Neural progenitor cell (in vitro differentiated cells): ENCODE measurements at places on chromosomes 7 and 10. TPM values are rescaled to one million over a fixed set of nuclear protein-coding genes. Genes with fewer than 3 reads are reported as not detected.

Gene PRF1
- total RNA-seq, result not detected in 2 replicates

Gene IKZF1
- total RNA-seq, result 0.11 and 0.19 TPM in 2 replicates

Gene ZNF488
- not detected in 2 replicates for total RNA-seq

Gene TMEM176B
- total RNA-seq, result 0.54 and 1.1 TPM in 2 replicates

DNA sequence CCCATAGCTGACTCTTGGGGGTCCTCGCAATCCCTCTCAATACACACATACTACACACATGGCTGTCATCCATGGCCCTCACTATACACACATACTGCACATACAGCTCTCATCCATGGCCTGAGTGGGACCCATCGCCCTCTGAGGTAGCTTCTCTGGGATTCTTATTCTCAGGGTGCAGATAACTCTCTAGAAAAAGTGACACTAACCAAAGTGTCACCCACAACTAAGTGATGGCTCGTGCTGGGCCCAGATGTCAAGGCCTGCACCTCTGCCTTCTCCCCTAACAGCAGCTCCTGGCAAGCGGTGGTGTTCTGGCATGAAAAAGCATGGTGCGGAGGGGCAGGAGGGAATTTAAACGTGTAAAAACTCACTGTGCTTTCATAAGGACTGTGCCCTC lies 62.7 kb upstream of the ZPBP start:
- no peak for DNase-seq
- H3K36me3 ChIP-seq, result no peaks in the 10 kb centered on the region
- no peak overlapping the region for H3K27ac ChIP-seq

DNA sequence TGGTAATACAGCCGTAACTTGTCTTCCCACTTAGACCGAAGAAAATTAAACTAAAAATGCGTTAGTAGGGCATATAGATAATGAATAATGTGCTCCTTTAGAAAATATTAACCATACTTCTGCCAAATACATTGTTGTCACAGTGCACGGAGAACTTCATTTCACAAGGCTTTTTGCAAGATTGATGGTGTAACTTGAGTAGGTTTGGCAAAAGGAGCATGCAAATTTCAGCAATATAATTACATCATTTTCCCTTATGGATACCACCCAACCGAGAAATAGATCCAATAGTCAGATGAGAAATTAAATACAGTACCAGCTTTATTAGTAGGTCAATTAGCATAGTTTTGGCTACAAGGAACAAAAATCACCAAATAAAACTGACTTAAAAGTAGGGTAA lies 792.6 kb upstream of the C7orf33 start:
- H3K27ac ChIP-seq, result no peak overlapping the region
- H3K4me3 ChIP-seq, result no peak overlapping the region
- H3K36me3 ChIP-seq, result no peaks in the 10 kb centered on the region
- H3K4me1 ChIP-seq, result peaks cover 14% of the 10 kb centered on the region
- DNase-seq, result no peak

DNA sequence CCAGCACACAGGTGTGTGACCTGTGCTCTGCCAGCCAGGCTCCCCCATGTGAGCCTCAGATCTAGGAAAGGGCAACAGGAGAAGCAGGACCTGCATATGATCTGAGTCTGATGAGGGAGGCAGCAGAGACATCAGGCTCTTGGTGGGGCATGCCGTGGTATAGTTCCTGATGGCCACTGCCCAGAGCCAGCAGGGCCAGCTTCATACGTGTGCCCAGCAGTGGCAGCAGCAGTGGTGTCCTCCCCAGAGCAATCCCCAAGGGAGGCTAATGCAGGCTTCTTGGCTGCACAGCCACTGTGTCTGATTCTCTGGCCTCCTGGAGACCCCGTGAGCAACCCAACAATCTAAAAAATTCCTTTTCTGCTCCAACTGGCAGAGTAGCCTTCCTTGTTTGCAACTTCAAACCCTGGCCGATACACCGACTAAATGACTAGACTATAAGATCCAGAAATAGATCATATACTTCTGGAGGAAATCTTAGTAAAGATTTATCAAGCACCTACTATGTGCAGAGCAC lies 230.6 kb upstream of the ZMIZ1 start:
- H3K4me1 ChIP-seq, result no peaks in the 10 kb centered on the region
- no peak overlapping the region for H3K27ac ChIP-seq
- H3K27me3 ChIP-seq, result no peaks in the 10 kb centered on the region
- no peaks in the 10 kb centered on the region for H3K36me3 ChIP-seq

GRCh38 chr7:117274951-117275350 lies 47.9 kb downstream of the WNT2 start:
- H3K36me3 ChIP-seq, result no peaks in the 10 kb centered on the region
- no peak for DNase-seq
- no peak overlapping the region for H3K27ac ChIP-seq
- no peaks in the 10 kb centered on the region for H3K27me3 ChIP-seq
- H3K4me1 ChIP-seq, result peaks cover 12% of the 10 kb centered on the region

DNA sequence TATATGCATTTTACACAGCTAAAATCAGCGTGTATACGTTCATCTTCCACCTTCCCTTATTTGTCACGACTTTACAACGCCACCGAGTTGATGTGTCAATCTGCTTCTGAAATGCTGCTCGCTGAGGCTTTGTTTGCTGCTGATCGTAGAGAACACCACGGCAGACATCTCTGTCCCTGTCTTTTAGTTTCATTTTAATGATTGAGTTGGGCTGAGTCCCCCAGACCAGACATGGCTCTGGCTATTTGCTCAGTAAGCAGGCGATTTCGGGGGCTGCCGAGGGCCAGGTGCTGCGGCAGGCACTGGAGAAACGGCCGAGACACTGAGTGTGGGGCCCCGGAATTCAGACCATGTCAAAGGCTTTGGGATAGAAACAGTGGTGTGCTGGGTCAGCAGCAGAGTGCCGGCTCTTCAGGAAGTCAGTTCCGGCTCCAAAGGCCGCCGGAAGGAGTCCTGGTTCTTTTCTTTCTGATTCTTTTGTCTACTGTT lies 5.0 kb downstream of the LRRC27 start:
- H3K4me3 ChIP-seq, result no peak overlapping the region
- no peaks in the 10 kb centered on the region for H3K27me3 ChIP-seq
- peak overlapping the region; percentile 73 for H3K27ac ChIP-seq
- peaks cover 23% of the 10 kb centered on the region for H3K4me1 ChIP-seq
- no peaks in the 10 kb centered on the region for H3K36me3 ChIP-seq
- peak; percentile 44 for DNase-seq

DNA sequence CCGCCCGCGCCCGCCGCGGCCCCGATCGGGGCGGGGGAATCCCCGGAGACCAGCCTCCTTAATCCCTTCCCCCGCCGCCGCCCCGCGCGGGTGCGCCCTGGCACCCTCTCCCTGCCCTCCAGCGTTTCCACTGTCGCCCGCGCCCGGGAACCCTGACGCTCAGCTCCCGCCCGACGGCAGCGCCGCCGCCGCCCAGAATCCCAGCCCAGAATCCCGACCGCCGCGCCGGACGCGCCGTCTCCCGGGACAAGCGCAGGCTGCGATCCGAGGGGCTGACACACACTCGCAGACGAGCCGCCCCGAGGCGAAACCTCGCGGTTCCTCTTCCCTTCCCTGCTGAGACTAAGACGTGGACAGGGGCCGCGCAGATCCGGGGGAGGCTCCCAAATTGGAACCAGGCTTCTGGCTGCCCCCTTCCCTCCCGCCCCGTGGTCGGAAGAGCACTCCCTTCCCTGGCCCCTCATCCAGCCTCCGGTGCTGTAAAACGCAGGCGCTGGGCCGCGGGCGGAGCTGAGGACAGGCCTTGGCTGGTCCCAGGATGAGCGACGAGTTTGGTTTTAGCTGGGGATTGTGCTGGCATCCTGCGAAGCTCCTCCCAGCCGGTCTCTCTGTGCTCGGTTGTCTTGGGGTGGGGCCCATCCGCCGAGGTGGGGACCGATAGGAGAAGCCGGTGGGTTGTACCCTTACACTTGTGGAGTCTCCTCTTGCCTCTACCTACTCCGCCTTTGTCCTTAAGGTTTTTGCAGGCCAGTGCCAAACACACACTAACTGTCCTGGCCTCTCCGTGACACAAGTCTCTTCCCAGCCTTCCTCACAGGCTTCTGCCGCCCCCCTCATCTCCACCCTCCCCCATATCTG lies 1.1 kb downstream of the MARVELD1 start:
- DNase-seq, result peak; percentile 83
- no peak overlapping the region for H3K27ac ChIP-seq
- H3K27me3 ChIP-seq, result no peaks in the 10 kb centered on the region
- no peaks in the 10 kb centered on the region for H3K36me3 ChIP-seq

- H3K27me3 ChIP-seq, result no peaks in the 10 kb centered on the region
- H3K36me3 ChIP-seq, result no peaks in the 10 kb centered on the region
- no peaks in the 10 kb centered on the region for H3K4me1 ChIP-seq
- H3K27ac ChIP-seq, result no peak overlapping the region
- no peak overlapping the region for H3K4me3 ChIP-seq
- DNase-seq, result no peak
Measured at GRCh38 chr10:6597478-6597877, 17.4 kb upstream of the PRKCQ start.

- H3K4me1 ChIP-seq, result peaks cover 29% of the 10 kb centered on the region
- H3K4me3 ChIP-seq, result no peak overlapping the region
- no peaks in the 10 kb centered on the region for H3K36me3 ChIP-seq
- no peak overlapping the region for H3K27ac ChIP-seq
- H3K27me3 ChIP-seq, result no peaks in the 10 kb centered on the region
Measured at GRCh38 chr7:37549076-37549931, 100.6 kb upstream of the ELMO1 start.

GRCh38 chr10:126521399-126521798 lies 133.1 kb upstream of the ADAM12 start:
- no peak overlapping the region for H3K4me3 ChIP-seq
- no peaks in the 10 kb centered on the region for H3K27me3 ChIP-seq
- no peak overlapping the region for H3K27ac ChIP-seq
- peaks cover 3% of the 10 kb centered on the region for H3K4me1 ChIP-seq
- no peaks in the 10 kb centered on the region for H3K36me3 ChIP-seq

Gene TLX1
- total RNA-seq, result not detected in 2 replicates

Gene TDRD1
- 0.04 TPM in 1 of 2 replicates, not detected in the other for total RNA-seq

- no peak for DNase-seq
- no peaks in the 10 kb centered on the region for H3K27me3 ChIP-seq
- H3K4me3 ChIP-seq, result no peak overlapping the region
- no peaks in the 10 kb centered on the region for H3K36me3 ChIP-seq
- H3K4me1 ChIP-seq, result no peaks in the 10 kb centered on the region
- no peak overlapping the region for H3K27ac ChIP-seq
Measured at GRCh38 chr7:81478664-81479063, 291.2 kb downstream of the HGF start.

Gene GPNMB
- 0.99 TPM in 1 of 2 replicates, not detected in the other for total RNA-seq

DNA sequence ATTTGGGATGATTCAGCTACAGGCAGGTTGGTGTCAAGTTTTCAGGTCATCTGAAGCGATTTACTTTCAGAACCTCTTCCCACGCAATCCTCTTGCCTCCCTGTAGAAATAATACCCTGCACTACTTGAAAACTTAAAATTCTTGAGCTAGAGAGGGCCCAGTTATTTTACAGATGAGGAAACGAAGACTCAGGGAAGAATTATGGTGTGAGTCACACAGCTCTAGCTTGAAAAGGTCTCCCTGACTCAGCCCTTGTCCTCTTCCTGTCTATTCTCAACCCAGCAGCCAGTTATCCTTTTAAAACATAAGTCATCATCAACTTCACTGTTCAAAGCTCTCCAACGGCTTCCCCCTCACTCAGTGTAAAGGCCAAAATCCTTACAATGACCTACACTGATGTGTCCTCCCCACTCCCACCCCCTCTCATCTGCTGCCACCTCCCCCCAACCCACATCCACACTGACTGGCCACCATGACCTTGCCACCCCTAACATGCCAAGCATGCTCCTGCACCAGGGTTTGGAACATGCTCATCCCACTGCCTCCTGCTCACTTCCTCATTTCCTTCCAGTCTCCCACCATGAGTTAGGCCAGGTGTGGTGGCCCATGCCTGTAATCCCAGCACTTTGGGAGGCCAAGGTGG lies 3.4 kb downstream of the DNMBP start:
- peaks cover 15% of the 10 kb centered on the region for H3K4me1 ChIP-seq
- H3K36me3 ChIP-seq, result no peaks in the 10 kb centered on the region
- H3K27me3 ChIP-seq, result peaks cover 12% of the 10 kb centered on the region
- no peak for DNase-seq
- no peak overlapping the region for H3K4me3 ChIP-seq
- H3K27ac ChIP-seq, result no peak overlapping the region

DNA sequence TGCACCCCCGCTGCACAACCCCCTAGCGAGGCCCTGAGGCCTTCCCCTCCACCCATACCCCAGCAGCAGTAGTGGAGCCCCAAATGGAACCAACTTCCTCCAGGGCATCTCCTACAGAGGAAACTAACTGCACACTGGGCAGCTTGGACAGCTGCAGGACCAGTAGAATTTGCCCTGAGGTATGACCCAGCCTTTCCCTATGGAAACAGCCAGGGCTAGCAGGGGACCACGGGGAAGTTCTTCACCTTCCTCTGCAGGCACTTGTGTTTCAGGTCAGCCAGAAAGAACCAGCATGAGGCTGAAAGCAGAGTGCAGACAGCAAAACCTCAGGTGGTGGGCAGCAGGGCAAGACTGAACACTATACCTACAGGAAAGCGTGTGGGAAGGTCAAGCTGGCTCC lies 5.7 kb upstream of the EEPD1 start:
- peaks cover 6% of the 10 kb centered on the region for H3K4me1 ChIP-seq
- H3K27ac ChIP-seq, result no peak overlapping the region
- H3K4me3 ChIP-seq, result no peak overlapping the region
- H3K27me3 ChIP-seq, result no peaks in the 10 kb centered on the region

Gene C10orf67
- not detected in 2 replicates for total RNA-seq

Gene GRID2IP
- 0.31 TPM in 1 of 2 replicates, not detected in the other for total RNA-seq

Gene CAMK1D
- total RNA-seq, result 7.6 and 8.8 TPM in 2 replicates

Gene ZNF138
- total RNA-seq, result 32.6 and 61.2 TPM in 2 replicates

DNA sequence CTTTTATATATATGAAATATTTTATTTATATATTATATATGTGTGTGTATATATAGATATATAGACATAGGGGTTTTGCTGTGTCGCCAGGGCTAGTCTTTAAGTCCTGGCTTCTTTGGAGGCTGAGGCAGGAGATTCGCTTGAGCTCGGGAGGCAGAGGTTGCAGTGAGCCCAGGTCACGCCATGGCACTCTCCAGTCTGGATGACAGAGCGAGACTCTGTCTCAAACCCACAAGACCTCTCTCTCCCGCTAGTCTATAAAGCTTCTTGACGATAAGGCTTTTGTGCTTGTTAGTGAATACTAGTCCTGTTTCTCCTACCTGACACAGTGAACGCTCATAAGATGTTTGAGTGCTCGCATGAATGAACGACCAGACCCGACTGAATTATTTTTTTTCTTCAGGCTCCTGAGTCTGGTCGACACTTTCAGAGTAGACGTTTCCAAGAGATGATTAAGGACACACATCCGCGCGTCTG lies 577 bp upstream of the DDX21 start:
- peaks cover 8% of the 10 kb centered on the region for H3K4me1 ChIP-seq
- no peaks in the 10 kb centered on the region for H3K27me3 ChIP-seq
- H3K27ac ChIP-seq, result peak overlapping the region; percentile 81
